ENCODE measurements at places on chromosomes 1 and 21. TPM values are rescaled to one million over a fixed set of nuclear protein-coding genes. Genes with fewer than 3 reads are reported as not detected.

DNA sequence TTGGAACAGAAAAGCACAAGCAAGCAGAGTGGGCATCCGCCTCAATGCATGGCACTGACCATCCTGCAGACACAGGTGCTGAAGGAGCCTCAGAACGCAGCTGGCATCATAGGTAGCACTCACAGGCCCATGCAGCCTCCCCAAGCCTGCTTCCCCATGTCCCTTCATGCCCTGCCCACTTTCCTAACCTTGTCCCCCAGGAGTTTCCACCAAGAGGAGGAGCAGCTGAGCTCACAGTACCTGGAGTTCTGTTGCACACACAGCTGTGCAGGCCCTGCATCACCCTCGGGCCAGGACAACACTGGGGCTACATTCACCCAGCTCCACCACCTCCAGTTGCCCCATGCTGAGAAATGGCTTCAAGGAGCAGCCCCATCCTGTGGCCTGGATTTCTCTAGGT lies 83.4 kb downstream of the SETD4 start:
- H3K4me1 ChIP-seq = no peaks in the 10 kb centered on the region
- no peak overlapping the region for H3K27ac ChIP-seq
- no peak for DNase-seq
- no peak overlapping the region for H3K4me3 ChIP-seq
- no peaks in the 10 kb centered on the region for H3K27me3 ChIP-seq

DNA sequence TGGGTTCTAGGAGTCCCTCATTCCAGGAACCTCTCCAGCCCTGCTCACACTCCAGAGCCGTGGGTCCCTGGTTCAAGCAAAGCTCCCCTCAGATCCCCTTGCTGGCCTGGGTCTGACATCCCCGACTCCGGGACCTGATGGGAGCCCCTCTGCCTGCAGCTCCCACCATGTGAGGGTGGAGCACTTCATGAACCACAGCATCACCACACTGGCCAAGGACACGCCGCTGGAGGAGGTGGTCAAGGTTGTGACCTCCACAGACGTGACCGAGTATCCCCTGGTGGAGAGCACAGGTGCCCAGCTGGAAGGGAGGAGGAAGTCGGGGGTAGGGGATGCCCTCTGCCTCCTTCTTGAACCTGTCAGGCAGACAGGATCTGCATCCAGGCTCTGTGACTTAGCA lies 9.7 kb downstream of the CLCNKA start:
- DNase-seq = no peak
- H3K27me3 ChIP-seq = no peaks in the 10 kb centered on the region
- no peak overlapping the region for H3K4me3 ChIP-seq
- H3K4me1 ChIP-seq = peaks cover 5% of the 10 kb centered on the region
- H3K27ac ChIP-seq = no peak overlapping the region
- H3K36me3 ChIP-seq = no peaks in the 10 kb centered on the region

DNA sequence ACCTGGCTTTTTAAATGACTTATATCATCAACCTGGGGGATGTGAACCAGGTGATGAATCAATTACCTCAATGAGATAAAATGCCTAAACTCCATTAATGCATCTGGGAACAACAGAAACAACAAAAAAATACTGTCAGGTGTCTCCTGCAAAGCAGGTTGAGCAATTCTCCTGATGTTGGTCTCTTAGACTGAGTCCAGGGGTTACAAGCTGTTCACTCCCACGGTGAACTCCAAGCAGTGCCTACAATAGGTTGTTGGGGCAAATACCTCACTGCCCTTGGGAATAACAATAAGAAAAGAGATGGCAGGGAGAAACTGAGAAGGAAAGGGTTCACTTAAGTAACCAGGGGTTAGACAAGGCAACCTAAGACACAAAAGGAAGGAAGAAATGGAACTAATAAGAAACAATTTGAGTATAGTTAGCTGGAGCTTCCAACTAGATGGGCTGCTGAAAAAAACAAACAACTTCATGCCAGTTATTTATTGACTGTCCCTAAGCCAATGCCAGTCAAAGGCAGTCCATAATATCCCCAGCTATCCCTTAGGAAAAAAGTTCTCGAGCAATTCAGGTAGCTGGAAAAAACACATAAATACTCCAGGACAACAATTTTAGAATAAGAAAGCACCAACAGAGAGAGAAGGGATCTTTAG lies 97.6 kb upstream of the MAGI3 start:
- H3K27ac ChIP-seq = no peak overlapping the region
- no peaks in the 10 kb centered on the region for H3K27me3 ChIP-seq
- H3K36me3 ChIP-seq = no peaks in the 10 kb centered on the region
- H3K4me1 ChIP-seq = no peaks in the 10 kb centered on the region
- DNase-seq = no peak

DNA sequence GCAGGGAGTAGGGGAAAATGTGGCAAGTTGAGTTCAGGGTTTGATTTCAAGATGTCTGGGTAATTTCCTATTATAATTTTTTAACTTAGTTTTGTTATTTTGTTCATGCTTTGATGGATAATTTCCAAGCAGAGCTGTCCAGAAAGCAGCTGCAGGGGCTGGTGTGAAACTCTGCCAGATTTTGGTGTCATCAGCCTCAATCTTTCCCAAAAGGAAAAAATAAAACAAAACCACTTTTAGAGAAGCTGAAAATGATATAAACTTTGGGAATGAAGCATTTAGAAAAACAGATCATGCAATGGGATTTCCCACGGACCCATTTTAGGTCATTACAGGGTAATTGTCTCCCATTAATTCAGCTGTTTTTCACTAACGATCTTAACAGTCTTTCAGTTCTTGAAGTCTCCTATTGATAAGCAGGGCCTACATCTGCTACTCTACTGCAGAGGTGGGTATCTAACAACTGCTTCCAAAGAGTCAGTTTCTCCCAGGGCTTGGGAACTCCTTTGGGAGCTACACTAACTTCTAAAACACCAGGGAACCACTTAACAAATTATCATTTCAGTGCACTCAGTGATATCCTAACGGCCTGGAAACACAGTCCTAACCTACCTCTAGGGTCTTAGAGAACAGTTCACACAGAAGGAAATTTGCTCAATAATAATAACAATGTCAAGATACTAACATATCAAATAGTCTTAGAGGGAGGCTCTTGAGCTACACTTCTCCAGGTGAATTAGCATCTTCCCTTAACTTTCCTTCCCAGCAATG lies 12.3 kb downstream of the ZNF436 start:
- H3K27me3 ChIP-seq = no peaks in the 10 kb centered on the region
- H3K4me1 ChIP-seq = no peaks in the 10 kb centered on the region
- no peak overlapping the region for H3K4me3 ChIP-seq
- DNase-seq = no peak
- H3K36me3 ChIP-seq = peaks cover 15% of the 10 kb centered on the region

GRCh38 chr1:63523738-63524137 lies 413 bp downstream of the EFCAB7 start:
- peak overlapping the region; percentile 98 for H3K27ac ChIP-seq
- H3K4me1 ChIP-seq = no peaks in the 10 kb centered on the region
- peak; percentile 50 for DNase-seq

GRCh38 chr1:205270764-205271163 lies 43.0 kb downstream of the TMCC2 start:
- no peak overlapping the region for H3K4me3 ChIP-seq
- H3K4me1 ChIP-seq = peaks cover 13% of the 10 kb centered on the region
- DNase-seq = no peak
- H3K36me3 ChIP-seq = no peaks in the 10 kb centered on the region
- H3K27me3 ChIP-seq = no peaks in the 10 kb centered on the region

DNA sequence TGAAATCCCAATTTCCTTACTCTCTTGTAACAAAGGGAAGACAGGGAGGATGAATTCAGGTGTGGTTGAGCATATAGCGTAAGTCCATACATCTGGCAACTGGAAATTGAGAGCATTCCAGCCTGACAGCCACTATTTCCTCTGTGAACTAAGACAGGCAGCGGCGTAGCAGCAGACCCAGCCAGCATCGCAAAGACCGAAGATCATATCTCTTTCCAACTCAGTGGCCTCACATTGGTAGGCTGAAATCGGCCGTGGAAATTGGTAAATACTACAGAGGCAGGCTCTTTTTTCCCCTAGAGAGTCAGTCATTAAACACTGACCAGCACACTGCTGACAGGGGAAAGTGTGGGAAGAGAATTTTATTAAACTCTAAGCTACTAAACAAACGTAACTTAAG lies 43.4 kb downstream of the TARBP1 start:
- peaks cover 4% of the 10 kb centered on the region for H3K36me3 ChIP-seq
- no peaks in the 10 kb centered on the region for H3K4me1 ChIP-seq
- H3K27me3 ChIP-seq = no peaks in the 10 kb centered on the region
- H3K27ac ChIP-seq = no peak overlapping the region
- H3K4me3 ChIP-seq = no peak overlapping the region

DNA sequence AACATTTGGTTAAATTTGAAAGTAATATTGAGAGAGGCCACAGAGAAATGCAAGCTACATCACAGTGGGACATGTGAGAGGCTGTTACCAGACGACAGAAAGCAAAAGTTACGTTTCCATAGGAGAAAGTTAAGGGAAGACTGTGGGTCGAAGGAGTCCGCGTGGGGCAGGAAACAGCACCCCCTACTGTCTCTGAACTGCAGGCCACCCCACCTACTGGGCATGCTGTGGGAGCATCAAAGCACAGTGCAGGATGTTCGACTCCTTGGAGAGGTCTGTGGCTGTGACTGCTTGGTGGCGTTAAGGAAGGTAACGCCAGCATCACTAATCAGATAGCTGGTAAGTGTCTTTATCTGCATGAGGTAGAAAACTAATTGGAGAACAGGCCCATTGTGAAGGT lies 123.9 kb downstream of the PTBP2 start:
- H3K27ac ChIP-seq = no peak overlapping the region
- H3K36me3 ChIP-seq = no peaks in the 10 kb centered on the region
- DNase-seq = no peak

GRCh38 chr1:16165548-16165947 lies 9.7 kb upstream of the EPHA2 start:
- no peaks in the 10 kb centered on the region for H3K27me3 ChIP-seq
- H3K4me3 ChIP-seq = no peak overlapping the region
- DNase-seq = no peak
- H3K4me1 ChIP-seq = no peaks in the 10 kb centered on the region

- H3K4me3 ChIP-seq = no peak overlapping the region
- no peaks in the 10 kb centered on the region for H3K27me3 ChIP-seq
- no peak for DNase-seq
- no peaks in the 10 kb centered on the region for H3K4me1 ChIP-seq
- no peaks in the 10 kb centered on the region for H3K36me3 ChIP-seq
- H3K27ac ChIP-seq = no peak overlapping the region
Observed at GRCh38 chr1:67171574-67171955, 5.3 kb downstream of the IL23R start.

DNA sequence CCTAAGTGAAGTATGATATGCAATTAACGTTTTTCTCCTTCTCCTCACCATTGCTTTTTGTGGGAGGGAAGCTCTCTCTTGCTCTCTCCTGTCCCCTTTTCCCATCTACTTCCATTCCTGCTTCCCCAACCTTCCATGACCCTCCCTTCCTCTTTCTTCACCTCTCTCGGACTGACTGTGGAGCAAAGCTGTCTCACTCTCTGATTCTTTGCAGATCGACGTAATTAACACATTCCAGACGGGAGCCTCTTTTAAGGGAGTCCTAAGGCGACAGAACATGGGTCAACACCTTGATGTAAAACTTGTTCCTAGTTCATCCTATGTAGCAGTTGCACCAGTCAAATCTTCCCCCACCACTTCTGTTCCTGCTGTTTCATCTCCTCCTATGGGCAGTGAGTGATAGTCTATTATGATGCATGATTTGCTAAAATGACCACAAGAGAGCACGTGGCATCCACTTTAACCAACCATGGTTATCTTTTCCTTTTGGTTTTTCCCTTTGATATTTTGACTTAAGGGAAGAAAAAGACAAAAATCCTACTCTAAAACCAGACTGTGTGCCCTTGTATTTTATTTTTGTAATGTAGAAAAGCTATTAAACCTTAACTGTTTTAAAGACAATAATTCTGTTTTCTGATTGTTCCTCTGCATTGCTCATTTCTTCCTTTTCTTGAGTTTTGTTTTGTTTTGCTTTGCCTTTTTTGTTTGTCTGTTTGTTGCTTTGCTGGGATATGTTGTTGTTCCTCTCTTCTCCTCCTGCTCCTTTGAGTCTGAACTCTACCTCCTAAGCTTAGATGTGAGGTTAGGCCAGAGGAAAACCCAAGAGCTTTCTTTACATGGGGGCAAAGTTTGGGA lies 31.7 kb upstream of the LAX1 start:
- H3K27ac ChIP-seq = no peak overlapping the region
- no peak for DNase-seq
- H3K36me3 ChIP-seq = no peaks in the 10 kb centered on the region

DNA sequence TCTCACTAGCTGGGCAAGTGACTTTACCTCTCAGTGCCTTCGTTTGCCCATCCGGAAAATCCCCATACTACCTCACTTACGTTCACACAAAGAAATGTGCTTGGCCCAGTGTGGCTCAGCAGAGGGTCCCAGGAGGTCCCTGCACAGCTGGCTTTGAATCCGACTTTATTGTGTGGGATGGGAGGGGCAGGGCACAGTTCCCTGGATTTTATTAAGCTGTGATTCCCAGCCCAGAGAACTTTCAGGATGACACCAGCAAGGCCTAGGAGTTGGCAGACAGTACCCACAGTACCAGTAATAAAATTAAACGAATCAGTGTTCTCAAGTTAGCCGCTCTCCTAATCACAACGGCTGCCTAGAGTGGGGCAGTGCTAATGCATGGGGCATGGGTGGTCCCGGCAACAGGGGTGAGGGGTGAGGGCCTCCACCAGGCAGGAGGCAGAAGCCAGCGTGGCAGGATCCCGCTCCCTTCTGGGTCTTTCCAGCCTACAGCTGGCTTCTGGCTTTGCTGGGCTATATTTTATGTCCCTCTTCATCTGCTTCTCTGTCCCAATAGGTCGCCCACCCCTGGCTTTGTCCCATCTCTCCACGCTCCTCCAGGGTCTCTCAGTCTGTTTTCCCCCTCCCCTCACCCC lies 74.9 kb downstream of the VWA5B1 start:
- no peaks in the 10 kb centered on the region for H3K36me3 ChIP-seq
- no peak overlapping the region for H3K27ac ChIP-seq
- H3K4me1 ChIP-seq = peaks cover 4% of the 10 kb centered on the region
- no peak for DNase-seq
- no peak overlapping the region for H3K4me3 ChIP-seq

- DNase-seq = peak; percentile 54
- peaks cover 16% of the 10 kb centered on the region for H3K27me3 ChIP-seq
- no peaks in the 10 kb centered on the region for H3K4me1 ChIP-seq
- no peaks in the 10 kb centered on the region for H3K36me3 ChIP-seq
Observed at GRCh38 chr1:228463559-228464455, 23.4 kb upstream of the RNF187 start.

KCND3 gene
- 12.6 TPM for total RNA-seq

PLA2G2D gene
- 1.1 TPM for total RNA-seq

TMEM63A gene
- total RNA-seq = 159 TPM

ESPN gene
- total RNA-seq = 14.2 TPM

LRRN2 gene
- total RNA-seq = 14.4 TPM

ELAVL4 gene
- not detected for total RNA-seq

CNR2 gene
- 0.57 TPM for total RNA-seq

TMEM82 gene
- 2.0 TPM for total RNA-seq

PDE9A gene
- total RNA-seq = 39.0 TPM

PLA2G2A gene
- total RNA-seq = 0.63 TPM

LY9 gene
- total RNA-seq = 3.5 TPM

SPRR2G gene
- not detected for total RNA-seq
